ENCODE measurements at places on chromosomes 11 and 22. TPM values are rescaled to one million over a fixed set of nuclear protein-coding genes. Genes with fewer than 3 reads are reported as not detected.

- H3K4me1 ChIP-seq = peaks cover 21% of the 10 kb centered on the region
- peak; percentile 97 for DNase-seq
- H3K36me3 ChIP-seq = no peaks in the 10 kb centered on the region
- peak overlapping the region; percentile 28 for H3K4me3 ChIP-seq
- H3K27ac ChIP-seq = peak overlapping the region; percentile 28
- H3K27me3 ChIP-seq = peaks cover 4% of the 10 kb centered on the region
Measured at GRCh38 chr11:61489833-61490721, 18.5 kb upstream of the LRRC10B start.

- peaks cover 4% of the 10 kb centered on the region for H3K4me1 ChIP-seq
- DNase-seq = peak; percentile 55
- H3K27ac ChIP-seq = no peak overlapping the region
- H3K4me3 ChIP-seq = no peak overlapping the region
- H3K36me3 ChIP-seq = peaks cover 3% of the 10 kb centered on the region
Measured at GRCh38 chr22:43042101-43042780, 27.3 kb upstream of the PACSIN2 start.

GRCh38 chr11:67146516-67147226, 27.6 kb downstream of the KDM2A start:
- peaks cover 41% of the 10 kb centered on the region for H3K36me3 ChIP-seq
- DNase-seq = no peak
- no peaks in the 10 kb centered on the region for H3K27me3 ChIP-seq
- H3K27ac ChIP-seq = no peak overlapping the region

DNA sequence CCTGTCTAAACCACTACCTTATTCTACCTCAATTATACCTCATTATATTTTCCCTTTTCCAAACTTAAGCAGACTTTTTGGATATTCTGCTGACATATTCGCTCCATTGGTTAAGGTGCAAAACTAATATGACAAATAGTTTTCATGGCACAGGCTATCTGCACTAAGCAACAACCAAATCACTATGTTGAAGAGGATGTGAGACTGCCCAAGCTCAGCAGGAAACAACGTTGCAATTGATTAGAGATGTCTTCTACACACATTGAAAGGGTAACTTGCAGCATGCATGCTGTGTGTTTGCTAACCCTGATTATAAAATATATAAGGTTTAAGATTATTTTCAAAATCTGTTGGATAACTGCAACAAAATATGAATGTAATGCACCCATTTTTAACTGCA, 61.6 kb downstream of the STK33 start:
- H3K4me3 ChIP-seq = no peak overlapping the region
- H3K4me1 ChIP-seq = no peaks in the 10 kb centered on the region
- no peak for DNase-seq
- no peaks in the 10 kb centered on the region for H3K27me3 ChIP-seq

DNA sequence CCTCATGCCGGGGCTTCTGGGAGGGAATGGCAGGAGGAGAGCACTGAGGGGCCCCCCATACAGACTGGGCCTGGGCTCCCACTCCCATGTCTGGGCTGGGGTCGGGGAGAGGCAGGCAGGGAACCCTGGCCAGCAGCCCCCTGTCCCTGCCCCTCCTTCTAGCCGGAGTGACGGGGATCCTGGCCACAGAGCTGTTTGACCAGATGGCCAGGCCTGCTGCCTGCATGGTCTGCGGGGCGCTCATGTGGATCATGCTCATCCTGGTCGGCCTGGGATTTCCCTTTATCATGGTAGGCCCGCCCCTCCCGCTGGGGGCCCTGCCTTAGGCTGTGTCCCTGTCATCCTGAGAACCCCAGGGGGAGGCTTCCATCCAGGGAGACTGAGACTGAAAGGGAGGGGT, 10.0 kb upstream of the MIF start:
- H3K4me1 ChIP-seq = peaks cover 12% of the 10 kb centered on the region
- no peak for DNase-seq
- H3K27ac ChIP-seq = no peak overlapping the region
- no peak overlapping the region for H3K4me3 ChIP-seq
- no peaks in the 10 kb centered on the region for H3K27me3 ChIP-seq
- H3K36me3 ChIP-seq = no peaks in the 10 kb centered on the region

- no peak overlapping the region for H3K27ac ChIP-seq
- H3K36me3 ChIP-seq = no peaks in the 10 kb centered on the region
- no peak overlapping the region for H3K4me3 ChIP-seq
- peak; percentile 65 for DNase-seq
- H3K27me3 ChIP-seq = peaks cover 20% of the 10 kb centered on the region
Measured at GRCh38 chr22:44389926-44390612, 77.3 kb upstream of the SHISAL1 start.

GRCh38 chr22:24495365-24495675, 188 bp downstream of the UPB1 start:
- no peaks in the 10 kb centered on the region for H3K36me3 ChIP-seq
- H3K4me3 ChIP-seq = no peak overlapping the region
- H3K27ac ChIP-seq = no peak overlapping the region
- H3K4me1 ChIP-seq = no peaks in the 10 kb centered on the region
- H3K27me3 ChIP-seq = peaks cover 41% of the 10 kb centered on the region

- H3K27me3 ChIP-seq = peaks cover 87% of the 10 kb centered on the region
- H3K4me3 ChIP-seq = peak overlapping the region; percentile 22
- peaks cover 7% of the 10 kb centered on the region for H3K4me1 ChIP-seq
- H3K27ac ChIP-seq = no peak overlapping the region
Measured at GRCh38 chr11:31798554-31799434, 12.3 kb downstream of the PAX6 start.

DNA sequence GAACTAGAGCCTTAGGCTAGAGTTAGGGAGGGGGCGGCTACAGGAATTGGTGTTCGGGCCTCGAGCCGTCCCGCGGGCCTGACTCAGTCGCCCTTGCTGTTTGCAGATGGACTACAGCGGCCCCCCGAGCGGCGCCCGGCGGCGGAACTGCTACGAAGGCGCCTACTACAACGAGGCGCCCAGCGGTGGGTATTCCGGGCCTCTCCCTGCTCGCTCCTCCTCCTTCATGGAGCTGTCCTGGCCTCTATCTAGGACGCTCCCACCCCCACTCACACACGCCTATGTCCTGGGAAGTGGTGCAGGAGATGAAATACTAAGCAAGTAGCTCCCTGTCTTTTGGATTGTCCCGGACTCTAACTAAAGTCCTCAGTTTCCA, 1.4 kb downstream of the MYOD1 start:
- no peak overlapping the region for H3K4me3 ChIP-seq
- H3K27me3 ChIP-seq = peaks cover 88% of the 10 kb centered on the region
- no peaks in the 10 kb centered on the region for H3K36me3 ChIP-seq
- no peak overlapping the region for H3K27ac ChIP-seq

- no peaks in the 10 kb centered on the region for H3K27me3 ChIP-seq
- H3K4me1 ChIP-seq = peaks cover 9% of the 10 kb centered on the region
- no peak overlapping the region for H3K4me3 ChIP-seq
- no peak overlapping the region for H3K27ac ChIP-seq
- H3K36me3 ChIP-seq = no peaks in the 10 kb centered on the region
- DNase-seq = no peak
Measured at GRCh38 chr11:73750228-73750627, 10.6 kb downstream of the RAB6A start.

DNA sequence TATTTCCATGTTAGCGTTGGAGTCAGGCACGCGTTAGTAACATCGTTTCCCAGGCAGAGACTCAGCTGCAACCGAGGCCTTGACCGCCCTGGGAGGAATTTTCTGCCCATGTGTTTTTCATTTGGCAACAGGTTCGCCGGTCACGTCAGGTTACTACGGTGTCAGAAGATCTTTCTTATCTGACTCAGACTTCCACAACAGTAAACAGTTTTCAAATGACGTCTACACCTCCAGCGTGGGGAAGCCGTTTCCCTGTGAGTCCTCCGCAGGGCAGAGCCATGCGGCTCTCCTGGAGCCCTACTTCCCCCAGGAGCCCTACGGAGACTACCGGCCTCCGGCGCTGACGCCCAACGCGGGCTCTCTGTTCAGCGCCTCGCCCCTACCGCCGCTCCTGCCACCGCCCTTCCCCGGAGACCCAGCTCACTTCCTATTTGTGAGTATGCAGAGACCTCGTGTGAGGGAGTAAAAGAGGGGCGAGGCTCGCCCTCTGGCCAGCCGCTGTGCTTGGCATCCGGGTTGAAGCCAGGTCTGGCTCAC, 14.3 kb upstream of the POU2AF3 start:
- no peak overlapping the region for H3K4me3 ChIP-seq
- H3K27ac ChIP-seq = no peak overlapping the region
- H3K27me3 ChIP-seq = peaks cover 4% of the 10 kb centered on the region

GRCh38 chr11:26286472-26287066, 45.4 kb upstream of the ANO3 start:
- no peaks in the 10 kb centered on the region for H3K27me3 ChIP-seq
- no peaks in the 10 kb centered on the region for H3K36me3 ChIP-seq
- peak; percentile 35 for DNase-seq
- no peak overlapping the region for H3K27ac ChIP-seq
- H3K4me1 ChIP-seq = no peaks in the 10 kb centered on the region

GRCh38 chr11:34176751-34177209, 71.4 kb downstream of the NAT10 start:
- peaks cover 16% of the 10 kb centered on the region for H3K4me1 ChIP-seq
- peak; percentile 81 for DNase-seq
- H3K4me3 ChIP-seq = no peak overlapping the region
- peaks cover 2% of the 10 kb centered on the region for H3K27me3 ChIP-seq
- no peak overlapping the region for H3K27ac ChIP-seq

DNA sequence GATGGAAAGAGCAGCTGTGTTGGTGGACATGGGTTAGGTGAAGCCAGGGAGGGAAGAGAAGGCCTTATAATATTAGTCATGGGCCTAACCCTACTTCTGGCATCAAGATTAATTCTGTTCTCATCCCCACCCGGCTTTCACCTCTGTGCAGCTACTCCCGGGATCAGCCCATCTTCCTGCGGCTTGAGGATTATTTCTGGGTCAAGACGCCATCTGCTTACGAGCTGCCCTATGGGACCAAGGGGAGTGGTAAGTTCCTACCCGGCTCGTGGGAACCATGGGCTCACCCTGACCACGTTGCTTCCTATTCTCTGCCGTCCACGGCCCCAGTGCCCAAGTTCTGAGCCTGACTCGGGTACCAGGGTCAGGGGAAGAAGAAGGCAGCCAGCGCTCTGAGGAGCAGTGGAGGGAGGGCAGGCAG, 51.6 kb downstream of the ST3GAL4 start:
- H3K27me3 ChIP-seq = no peaks in the 10 kb centered on the region
- H3K4me3 ChIP-seq = no peak overlapping the region
- H3K27ac ChIP-seq = no peak overlapping the region
- no peaks in the 10 kb centered on the region for H3K4me1 ChIP-seq

- no peak overlapping the region for H3K4me3 ChIP-seq
- H3K4me1 ChIP-seq = no peaks in the 10 kb centered on the region
- no peak overlapping the region for H3K27ac ChIP-seq
- no peak for DNase-seq
- no peaks in the 10 kb centered on the region for H3K27me3 ChIP-seq
Measured at GRCh38 chr11:30423886-30424285, 101.0 kb downstream of the ARL14EP start.

GRCh38 chr11:119747868-119748660, 19.1 kb upstream of the NECTIN1 start:
- H3K27me3 ChIP-seq = peaks cover 16% of the 10 kb centered on the region
- no peak overlapping the region for H3K27ac ChIP-seq
- peaks cover 2% of the 10 kb centered on the region for H3K4me1 ChIP-seq
- H3K36me3 ChIP-seq = no peaks in the 10 kb centered on the region
- peak; percentile 80 for DNase-seq

DNA sequence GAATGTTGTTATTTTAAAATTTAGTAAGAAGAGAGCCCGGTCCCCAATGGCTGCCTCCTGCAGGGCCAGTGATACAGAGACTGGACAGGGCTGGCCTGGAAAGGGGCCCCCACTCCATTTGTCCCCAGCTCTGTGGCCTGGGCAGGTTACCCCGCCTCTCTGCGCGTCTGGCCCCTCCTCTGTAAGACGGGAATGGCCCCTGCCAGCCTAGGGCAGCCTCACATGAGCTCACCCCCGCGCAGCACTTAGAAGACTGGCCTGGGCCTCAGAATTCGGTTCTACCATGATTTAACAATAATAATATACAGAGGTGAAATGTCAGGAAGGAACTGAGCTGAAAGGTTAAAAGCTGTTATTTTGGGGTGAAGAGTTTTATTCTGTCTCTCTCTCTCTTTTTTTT, 1.3 kb downstream of the APOBEC3G start:
- H3K4me3 ChIP-seq = no peak overlapping the region
- H3K36me3 ChIP-seq = no peaks in the 10 kb centered on the region
- H3K27ac ChIP-seq = no peak overlapping the region
- H3K4me1 ChIP-seq = no peaks in the 10 kb centered on the region
- no peaks in the 10 kb centered on the region for H3K27me3 ChIP-seq

DNA sequence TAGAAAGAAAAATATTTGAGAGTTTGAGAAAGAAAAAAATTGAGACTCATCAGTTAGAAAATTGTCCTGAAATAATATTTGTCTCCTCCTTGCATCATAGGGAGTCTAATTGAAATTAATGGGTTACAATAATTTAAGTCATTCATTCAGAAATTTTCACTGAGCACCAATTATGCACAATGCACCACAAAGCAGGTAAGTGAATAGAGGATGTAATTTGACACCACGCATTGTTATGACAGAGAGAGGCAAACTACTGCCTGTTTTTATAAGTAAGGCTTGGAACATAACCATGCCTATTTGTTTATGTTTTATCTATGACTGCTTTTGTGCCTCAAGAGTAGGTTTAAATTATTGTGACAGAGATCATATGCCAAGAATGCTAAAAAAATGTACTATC, 537.9 kb upstream of the FAT3 start:
- no peaks in the 10 kb centered on the region for H3K4me1 ChIP-seq
- H3K27me3 ChIP-seq = no peaks in the 10 kb centered on the region
- H3K27ac ChIP-seq = no peak overlapping the region
- no peak overlapping the region for H3K4me3 ChIP-seq
- no peaks in the 10 kb centered on the region for H3K36me3 ChIP-seq

DNA sequence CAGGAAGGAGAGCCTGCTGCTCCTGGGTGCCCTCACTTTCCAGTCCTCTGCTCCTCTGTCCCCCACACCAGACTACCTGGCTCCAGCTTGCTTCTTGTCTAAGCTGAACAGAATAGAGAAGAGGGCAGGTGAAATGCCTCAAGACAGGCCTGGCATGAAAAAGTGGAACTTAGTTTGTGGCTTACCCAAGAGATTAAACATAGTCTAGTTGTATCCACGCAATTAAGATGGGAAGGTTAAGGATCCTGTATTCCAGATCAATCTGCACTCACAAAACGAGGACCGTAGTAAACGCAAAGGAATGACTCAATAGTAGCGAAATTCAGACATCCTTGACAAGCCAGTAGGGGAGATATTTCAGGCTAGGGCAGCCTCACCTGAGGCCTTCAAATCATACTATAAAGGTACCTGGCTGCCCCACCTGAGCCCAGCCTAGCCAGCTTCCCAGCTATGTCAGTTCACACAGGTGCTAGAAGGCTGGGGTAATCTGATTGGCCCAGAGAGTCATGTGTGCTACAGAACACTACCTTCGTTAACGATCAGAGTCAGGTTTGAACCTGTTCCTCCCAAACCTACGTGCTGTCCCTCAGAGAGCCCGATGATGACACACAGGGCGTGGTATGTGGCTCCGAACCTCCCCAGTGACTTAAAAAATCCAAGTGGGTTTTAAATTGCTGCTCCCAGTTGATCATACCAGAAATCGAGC, 46.5 kb downstream of the AHNAK start:
- peaks cover 23% of the 10 kb centered on the region for H3K4me1 ChIP-seq
- peak overlapping the region; percentile 40 for H3K27ac ChIP-seq
- no peak for DNase-seq
- no peaks in the 10 kb centered on the region for H3K27me3 ChIP-seq
- no peaks in the 10 kb centered on the region for H3K36me3 ChIP-seq

Gene OLFML1
- total RNA-seq = 33.0 TPM

Gene SYT12
- 4.1 TPM for total RNA-seq

Gene GAB4
- total RNA-seq = not detected

Gene GDPD4
- total RNA-seq = not detected

Gene WT1
- total RNA-seq = under 0.01 TPM

Gene MYOD1
- not detected for total RNA-seq

Gene BCO2
- 2.4 TPM for total RNA-seq

Gene BRSK2
- total RNA-seq = not detected

Data from osteoblast (primary cell).